ENCODE measurements at places on chromosomes 6 and 20. TPM values are rescaled to one million over a fixed set of nuclear protein-coding genes. Genes with fewer than 3 reads are reported as not detected.

SALL4 gene
- polyA plus RNA-seq = 18.5 TPM

DNA sequence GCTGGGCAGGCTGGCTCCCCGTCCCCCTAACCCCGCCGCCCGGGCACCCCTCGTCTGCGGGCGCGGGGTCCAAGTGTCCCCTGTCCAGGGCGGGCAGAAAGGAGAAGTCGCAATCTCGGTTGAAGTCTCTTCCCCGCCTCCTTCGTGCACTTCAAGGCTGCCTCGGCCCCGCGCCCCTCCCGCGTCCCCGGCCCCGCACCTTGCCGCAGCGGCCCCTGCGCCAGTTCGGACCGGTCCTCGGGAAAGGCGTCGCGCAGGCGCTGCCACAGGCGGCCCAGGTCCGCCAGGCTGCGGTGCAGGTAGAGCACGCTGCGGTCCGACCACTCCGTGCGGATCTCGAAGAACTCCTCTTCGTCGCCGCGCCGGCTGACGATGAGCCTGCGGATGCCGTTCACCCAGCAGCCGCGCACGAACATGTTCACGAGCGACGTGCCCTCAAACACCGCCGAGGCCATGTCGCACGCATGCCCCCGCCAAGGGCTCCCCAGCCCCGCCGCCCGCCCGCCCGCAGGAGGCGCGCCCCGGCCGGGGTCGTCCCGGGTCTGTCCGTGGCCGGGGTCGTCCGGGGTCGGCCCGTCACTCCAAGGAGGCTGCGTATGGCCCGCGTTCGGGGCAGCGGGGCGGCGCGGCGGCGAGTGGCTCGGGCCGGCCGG lies at the start of gene PXDC1:
TSS of gene PXDC1 (minus strand) at position 637 of the 653 bp plus-strand sequence. CDS start at position 455, 182 bp downstream.
- no peak for DNase-seq

- peak; percentile 62 for DNase-seq
Observed at GRCh38 chr6:151154418-151154817, 85.3 kb upstream of the AKAP12 start.

- no peak for DNase-seq
Observed at GRCh38 chr6:101722991-101723579, 329.6 kb downstream of the GRIK2 start.

DNA sequence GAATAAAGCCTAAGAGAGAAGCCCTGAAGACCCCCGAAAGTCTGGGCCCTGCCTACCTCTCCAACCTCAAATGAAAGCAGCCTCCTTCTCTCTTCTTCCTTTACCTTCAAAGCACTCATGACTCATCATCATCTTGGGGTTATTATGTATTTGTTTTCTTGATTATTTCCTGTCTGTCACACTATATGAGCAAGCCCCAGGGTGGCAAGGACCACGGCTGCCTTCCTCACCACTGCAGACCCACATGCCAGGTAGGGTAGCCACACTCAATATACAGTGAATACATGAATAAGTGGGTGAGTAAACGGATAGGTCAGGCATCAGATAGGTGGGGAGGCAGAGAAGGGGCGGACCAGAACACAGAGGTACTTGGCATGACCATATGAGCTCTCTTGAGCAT lies 8.8 kb downstream of the WFDC3 start:
- DNase-seq = no peak

- DNase-seq = peak; percentile 40
Observed at GRCh38 chr6:107488875-107489635, 862 bp upstream of the SOBP start.

GRCh38 chr6:53793318-53794136 lies 1.3 kb upstream of the LRRC1 start:
- peak; percentile 52 for DNase-seq

GRCh38 chr6:138655828-138656227 lies 117.7 kb upstream of the CCDC28A start:
- DNase-seq = no peak

GRCh38 chr6:43310624-43311023 lies 2.0 kb upstream of the CRIP3 start:
- no peak for DNase-seq

GRCh38 chr6:1047981-1048541 lies 263.8 kb upstream of the FOXQ1 start:
- DNase-seq = peak; percentile 36
